ENCODE measurements at places on chromosomes 5 and 9. TPM values are rescaled to one million over a fixed set of nuclear protein-coding genes. Genes with fewer than 3 reads are reported as not detected.

The GLRX gene
- 156 TPM for total RNA-seq

DNA sequence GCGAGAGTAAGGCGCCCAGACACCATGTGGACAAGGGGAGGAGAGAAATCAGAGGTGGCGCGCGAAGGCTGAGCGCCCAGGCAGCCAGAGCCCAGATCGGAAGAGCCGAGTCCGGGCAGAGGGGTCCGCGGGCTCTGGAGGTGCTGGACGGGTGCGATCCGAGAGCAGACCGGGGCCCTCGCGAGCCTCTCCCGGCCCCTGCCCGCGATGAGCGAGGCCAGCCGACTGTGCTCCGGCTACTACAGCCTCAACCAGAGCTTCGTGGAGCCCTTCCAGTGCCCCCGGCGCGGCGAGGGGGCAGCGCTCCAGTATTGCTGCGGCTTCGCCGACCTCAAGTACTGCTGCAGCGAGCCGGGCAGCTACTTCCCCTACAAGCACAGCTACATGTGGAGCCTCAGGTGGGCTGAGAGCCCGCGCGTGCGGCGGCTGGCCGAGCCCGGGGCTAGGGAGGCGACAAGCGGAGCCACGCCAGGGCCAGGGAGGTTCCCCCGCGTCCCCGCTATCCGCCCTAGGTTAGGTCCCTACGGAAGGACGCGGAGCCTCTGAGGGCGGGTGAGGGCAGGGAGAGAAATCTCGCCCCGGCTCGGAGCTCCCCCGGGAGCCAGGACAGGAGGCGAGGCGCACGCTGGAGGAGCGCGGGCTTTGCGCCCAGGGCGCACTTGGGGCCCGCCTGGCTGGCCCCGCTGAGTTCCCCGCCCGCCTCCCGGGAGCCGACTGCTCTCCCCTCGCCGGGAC lies at the start of gene SHISAL2B:
Gene SHISAL2B (plus strand): TSS at position 87 of the 735 bp plus-strand sequence. CDS start 121 bp downstream, at position 208.
- peaks cover 54% of the 10 kb centered on the region for H3K27me3 ChIP-seq
- H3K36me3 ChIP-seq = no peaks in the 10 kb centered on the region
- H3K4me1 ChIP-seq = no peaks in the 10 kb centered on the region
- no peak for DNase-seq
- no peak within 1 kb of the TSS for H3K27ac ChIP-seq

The CDC25C gene
- total RNA-seq = not detected

DNA sequence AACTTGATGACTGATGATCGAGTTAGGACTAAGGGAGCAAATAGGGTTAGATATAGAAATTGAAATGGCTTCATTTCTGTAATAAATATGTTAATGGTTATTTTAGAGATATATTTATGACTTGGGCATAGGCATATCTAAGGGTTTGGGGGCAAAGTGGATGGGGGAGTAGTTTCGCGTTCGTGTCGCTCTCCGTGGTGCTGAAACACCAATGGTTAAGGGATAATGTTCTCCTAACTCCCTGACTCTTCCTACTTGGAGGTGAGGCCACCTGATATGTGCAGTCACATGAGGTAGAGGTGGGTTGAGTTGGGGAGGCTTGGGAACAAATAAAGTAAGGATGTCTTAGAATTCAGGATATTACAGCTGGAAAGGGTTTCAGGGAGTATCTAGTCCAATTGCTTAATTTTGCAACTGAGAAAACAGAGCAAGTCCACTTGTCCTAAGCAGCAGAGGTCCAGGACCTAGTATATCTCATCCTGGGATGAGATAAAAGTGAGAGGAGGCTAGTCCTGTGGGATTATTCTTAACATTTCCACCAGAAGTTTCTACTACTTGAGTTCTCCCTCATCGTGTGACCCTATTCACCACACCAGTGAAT lies 44.0 kb upstream of the MAP1B start:
- H3K4me1 ChIP-seq = no peaks in the 10 kb centered on the region
- DNase-seq = no peak
- H3K4me3 ChIP-seq = no peak overlapping the region
- H3K27ac ChIP-seq = no peak overlapping the region
- peaks cover 4% of the 10 kb centered on the region for H3K27me3 ChIP-seq
- H3K36me3 ChIP-seq = no peaks in the 10 kb centered on the region

- H3K4me3 ChIP-seq = no peak overlapping the region
- no peak overlapping the region for H3K27ac ChIP-seq
- peaks cover 9% of the 10 kb centered on the region for H3K4me1 ChIP-seq
- H3K36me3 ChIP-seq = no peaks in the 10 kb centered on the region
These were observed 151.4 kb downstream of the LPAR1 start for GRCh38 chr9:110886832-110887231.

The SETD9 gene
- total RNA-seq = 13.9 TPM

DNA sequence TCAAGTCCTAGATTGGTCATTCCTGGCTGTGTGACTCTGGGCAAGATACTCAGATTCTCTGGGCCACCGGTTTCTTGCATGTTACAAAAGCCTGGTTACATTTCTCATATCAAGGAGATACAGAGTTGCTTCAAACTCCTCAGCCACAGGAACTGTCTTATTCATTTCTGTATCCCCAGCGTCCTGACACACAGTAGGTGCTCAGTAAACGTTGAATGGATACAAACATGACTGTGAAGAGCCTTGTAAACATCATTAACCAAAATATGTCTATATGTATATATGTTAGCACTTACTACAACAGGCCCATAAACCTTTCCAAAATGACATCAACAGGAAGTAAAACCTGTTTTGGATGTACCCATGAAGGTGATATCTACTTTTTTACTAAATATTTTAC lies 1.6 kb downstream of the CLTB start:
- H3K27me3 ChIP-seq = no peaks in the 10 kb centered on the region
- peaks cover 7% of the 10 kb centered on the region for H3K36me3 ChIP-seq
- no peak for DNase-seq
- peaks cover 44% of the 10 kb centered on the region for H3K4me1 ChIP-seq
- peak overlapping the region; percentile 100 for H3K4me3 ChIP-seq

The NOXA1 gene
- 5.3 TPM for total RNA-seq

GRCh38 chr5:71600783-71601182 lies 13.6 kb downstream of the MCCC2 start:
- no peak for DNase-seq
- H3K4me1 ChIP-seq = peaks cover 15% of the 10 kb centered on the region
- H3K4me3 ChIP-seq = no peak overlapping the region
- H3K27me3 ChIP-seq = no peaks in the 10 kb centered on the region
- peaks cover 6% of the 10 kb centered on the region for H3K36me3 ChIP-seq
- peak overlapping the region; percentile 72 for H3K27ac ChIP-seq

DNA sequence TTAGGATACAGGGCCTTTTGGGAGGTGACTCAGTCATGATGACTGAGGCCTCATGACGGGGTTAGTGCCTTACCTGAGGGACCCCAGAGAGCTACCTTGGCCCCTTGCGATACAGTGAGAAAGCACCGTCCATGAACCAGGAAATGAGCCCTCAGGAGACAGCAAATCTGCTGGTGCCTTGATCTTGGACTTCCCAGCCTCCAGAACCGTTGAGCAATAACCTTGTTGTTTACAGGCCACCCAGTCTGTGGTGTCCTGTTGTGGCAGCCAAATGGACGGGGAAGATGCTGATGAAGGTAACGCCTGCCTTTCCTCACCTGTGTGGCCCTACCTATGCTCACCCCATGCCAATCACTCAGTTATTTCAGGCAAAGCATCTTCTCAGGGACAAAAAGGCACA lies 5.6 kb upstream of the GFPT2 start:
- H3K36me3 ChIP-seq = no peaks in the 10 kb centered on the region
- H3K4me3 ChIP-seq = no peak overlapping the region
- peaks cover 4% of the 10 kb centered on the region for H3K4me1 ChIP-seq

GRCh38 chr5:158292981-158293380 lies 434.0 kb upstream of the CLINT1 start:
- DNase-seq = no peak
- no peaks in the 10 kb centered on the region for H3K36me3 ChIP-seq
- H3K4me3 ChIP-seq = no peak overlapping the region

GRCh38 chr9:105171589-105171988 lies 72.9 kb upstream of the SLC44A1 start:
- no peaks in the 10 kb centered on the region for H3K36me3 ChIP-seq
- no peak overlapping the region for H3K27ac ChIP-seq
- H3K4me1 ChIP-seq = peaks cover 10% of the 10 kb centered on the region
- H3K27me3 ChIP-seq = no peaks in the 10 kb centered on the region
- no peak overlapping the region for H3K4me3 ChIP-seq

- H3K4me3 ChIP-seq = no peak overlapping the region
- peaks cover 20% of the 10 kb centered on the region for H3K4me1 ChIP-seq
These were observed 20.4 kb upstream of the IER5L start for GRCh38 chr9:129198319-129199043.

The SLC25A2 gene
- not detected for total RNA-seq
